RWPE2 (cell line): ENCODE measurements at places on chromosomes 5 and 9.

- peak; percentile 29 for DNase-seq
Observed at GRCh38 chr5:135236228-135236907, 162.7 kb downstream of the MACROH2A1 start.

DNA sequence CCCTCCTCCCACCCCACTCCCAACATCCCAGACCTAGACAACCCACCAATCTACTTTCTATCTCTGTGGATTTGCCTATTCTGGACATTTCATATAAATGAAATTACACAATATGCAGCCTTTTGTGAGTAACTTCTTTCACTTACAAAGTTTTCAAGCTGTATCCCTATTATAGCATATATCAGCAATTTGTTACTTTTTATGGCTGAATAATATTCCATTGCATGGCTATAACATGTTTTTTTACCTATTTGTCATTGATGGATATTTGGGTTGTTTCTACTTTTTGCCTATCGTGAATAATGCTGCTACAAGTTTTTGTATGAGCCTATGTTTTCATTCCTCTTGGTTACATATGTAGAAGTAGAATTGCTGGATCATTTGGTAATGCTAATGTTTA, 1.9 kb upstream of the KIF3A start:
- no peak for DNase-seq

GRCh38 chr5:150159741-150160179, 4.1 kb upstream of the PDGFRB start:
- no peak for DNase-seq

- no peak for DNase-seq
Observed at GRCh38 chr9:105385381-105385985, 62.4 kb upstream of the FSD1L start.

DNA sequence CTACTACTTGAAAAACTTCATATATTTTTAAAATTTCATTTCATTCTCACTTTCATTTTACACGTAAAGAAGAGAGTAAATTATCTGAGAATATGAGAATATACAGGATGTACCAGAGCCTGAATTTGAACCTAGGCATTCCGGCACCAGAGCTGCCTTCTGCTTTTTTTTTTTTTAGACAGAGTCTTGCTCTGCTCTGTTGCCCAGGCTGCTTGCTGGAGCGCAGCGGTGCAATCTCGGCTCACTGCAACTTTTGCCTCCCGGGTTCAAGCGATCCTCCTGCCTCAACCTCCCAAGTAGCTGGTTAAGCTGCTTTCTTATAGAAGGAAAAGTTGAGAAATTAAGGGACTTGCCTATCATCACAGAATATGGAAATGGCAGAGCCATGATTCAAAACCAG, 540.1 kb downstream of the EBF1 start:
- DNase-seq: no peak

DNA sequence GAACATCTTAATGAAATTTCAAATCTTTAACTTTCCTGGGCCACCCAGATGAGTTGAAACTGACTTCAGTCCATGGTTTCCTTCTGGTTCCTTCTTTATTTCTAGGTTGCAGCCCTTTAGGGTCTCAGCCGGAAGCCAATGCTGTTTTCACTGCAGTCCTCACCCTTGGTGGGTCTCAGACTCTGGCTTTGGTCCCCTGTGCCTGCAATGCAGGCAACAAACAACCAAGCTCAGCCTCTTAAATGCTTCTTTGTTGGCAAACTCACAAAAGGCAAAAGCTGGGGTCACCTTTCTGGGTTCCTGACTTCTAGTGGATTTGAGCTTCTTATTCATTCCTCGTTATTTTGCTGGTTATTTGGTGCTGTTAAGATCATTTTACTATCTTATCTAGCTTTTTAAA, 19.3 kb upstream of the APC start:
- no peak for DNase-seq
